ENCODE measurements at places on chromosomes 4 and X.
A peak's percentile ranks its signal among the peaks of the same experiment; 100 is the strongest.

GRCh38 chr4:122665161-122665929 lies 44.5 kb upstream of the IL21 start:
- DNase-seq, result no peak

GRCh38 chr4:25908491-25908901 lies 5.5 kb upstream of the SMIM20 start:
- DNase-seq, result peak; percentile 77

DNA sequence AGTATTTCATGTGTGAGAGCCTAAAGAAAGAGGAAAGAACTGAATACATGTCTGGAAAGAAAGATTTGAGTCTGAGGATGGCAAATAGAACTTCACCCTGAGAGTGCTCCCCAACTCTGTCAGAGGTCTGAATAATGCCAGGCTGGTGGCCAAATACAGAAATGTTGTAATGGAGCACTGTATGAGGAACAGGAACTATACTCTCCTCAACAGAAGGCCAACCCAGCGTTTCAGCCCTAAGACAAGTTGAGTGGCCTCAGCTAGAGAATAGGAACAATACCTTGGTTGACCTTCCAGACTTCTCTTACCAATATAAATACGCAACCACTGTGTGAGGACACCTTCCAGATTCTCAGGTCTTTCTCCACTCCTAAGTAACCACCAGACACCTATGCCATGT lies 94.5 kb upstream of the STIM2 start:
- no peak for DNase-seq

- DNase-seq, result no peak
These were observed 150.2 kb downstream of the VEGFC start for GRCh38 chr4:176642472-176642871.

DNA sequence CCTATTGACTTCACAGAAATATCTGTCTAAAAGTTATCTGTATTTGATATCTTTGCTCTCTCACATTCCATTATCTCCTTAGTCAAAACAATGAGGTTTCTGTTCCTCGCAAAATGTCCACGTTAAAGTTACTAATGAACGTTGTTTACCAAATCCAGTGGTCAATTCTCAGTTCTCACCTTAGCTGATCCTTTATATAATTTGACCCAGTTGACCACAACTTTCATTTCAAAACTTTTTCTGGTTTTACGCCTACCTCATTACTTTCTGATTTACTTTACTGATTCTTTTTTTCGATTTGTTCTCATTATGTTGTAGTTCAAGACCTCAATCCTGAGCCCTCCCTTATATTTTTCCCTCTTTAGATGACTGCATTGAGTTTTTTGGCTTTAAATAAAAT lies 186.6 kb downstream of the IL1RAPL1 start:
- DNase-seq, result no peak

DNA sequence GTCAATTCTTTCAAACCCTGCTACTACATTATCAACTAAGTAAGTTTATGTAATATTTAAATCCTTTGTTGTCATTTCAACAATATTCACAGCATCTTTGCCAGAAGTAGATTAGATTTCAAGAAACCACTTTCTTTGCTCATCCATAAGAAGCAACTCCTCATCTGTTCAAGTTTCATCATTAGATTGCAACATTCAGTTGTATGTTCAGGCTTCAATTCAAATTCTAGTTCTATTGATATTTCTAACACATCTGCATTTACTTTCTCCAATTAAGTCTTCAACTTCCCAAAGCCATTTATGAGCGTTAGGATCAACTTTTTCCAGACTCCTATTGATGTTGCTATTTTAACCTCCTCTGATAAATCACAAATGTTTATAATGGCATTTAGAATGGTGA lies 66.1 kb downstream of the BMP3 start:
- DNase-seq, result no peak

- DNase-seq, result no peak
These were observed 1112.5 kb downstream of the TECRL start for GRCh38 chr4:63296773-63297172.

GRCh38 chr4:114349543-114350175 lies 248.9 kb upstream of the UGT8 start:
- no peak for DNase-seq

GRCh38 chrX:115400960-115401359 lies 111.4 kb downstream of the LUZP4 start:
- no peak for DNase-seq

DNA sequence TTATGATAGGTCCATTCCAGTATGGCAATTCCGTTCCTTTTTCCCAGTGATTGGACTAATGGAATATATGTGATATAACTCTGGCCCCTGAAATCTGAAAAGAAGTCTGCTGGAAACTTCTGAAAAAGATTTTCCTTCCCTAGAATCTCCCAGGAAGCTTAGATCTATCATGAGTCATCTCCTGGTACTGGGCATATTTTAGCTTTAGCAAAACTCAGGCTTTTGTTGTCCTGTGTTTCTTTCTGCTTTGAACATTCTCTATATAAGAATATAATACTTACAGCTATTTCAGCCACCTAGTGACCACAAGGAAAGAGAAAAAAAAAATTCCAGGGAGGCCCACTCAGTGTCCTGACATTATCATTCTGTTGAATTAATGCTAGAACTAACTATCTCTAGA lies 597.2 kb upstream of the GRIA3 start:
- DNase-seq, result no peak

DNA sequence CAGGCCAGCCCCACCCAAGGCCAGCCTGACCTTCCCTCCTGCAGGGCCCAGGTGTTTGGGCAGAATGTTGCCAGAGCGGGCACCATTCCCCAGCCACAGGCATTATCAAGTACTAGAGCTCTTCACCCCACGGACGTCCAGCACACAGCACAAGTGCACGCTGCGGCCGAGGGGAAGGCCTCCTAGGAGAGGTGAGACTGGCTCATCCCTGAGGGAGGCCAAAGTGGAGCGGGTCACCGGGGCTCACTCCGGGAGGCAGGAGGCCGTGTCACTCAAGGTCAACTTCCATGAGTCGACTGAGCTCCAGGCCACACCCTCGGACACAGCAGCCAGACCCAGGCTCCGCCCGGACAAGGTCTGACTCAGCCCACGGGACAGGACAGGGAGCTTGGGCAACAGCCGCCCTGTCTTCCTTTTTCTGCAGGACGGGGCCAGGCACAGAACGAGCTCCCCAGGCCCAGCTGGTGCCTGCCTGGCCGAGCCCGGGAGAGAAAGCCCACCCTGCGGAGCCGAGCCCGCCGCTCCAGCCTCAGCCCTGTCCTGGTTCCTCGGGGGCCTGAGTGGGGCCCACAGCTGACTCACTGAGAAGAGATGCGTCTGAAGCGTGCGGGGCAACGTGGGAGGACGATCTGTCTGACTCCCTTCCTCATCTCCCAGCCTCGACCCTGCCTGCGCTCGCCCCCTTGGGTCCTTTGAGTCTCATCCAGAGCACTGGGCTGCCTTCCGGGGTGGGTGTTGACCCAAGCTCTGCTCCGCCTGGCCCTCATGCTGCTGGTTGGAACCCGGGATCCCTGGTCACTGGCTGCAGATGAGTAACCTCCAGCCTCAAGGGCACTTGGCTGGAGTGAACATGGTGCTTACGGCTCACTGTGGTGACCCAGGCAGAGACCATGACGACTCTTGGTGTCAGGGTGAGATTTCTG lies 1.6 kb downstream of the SLC49A3 start:
- peak; percentile 97 for DNase-seq

DNA sequence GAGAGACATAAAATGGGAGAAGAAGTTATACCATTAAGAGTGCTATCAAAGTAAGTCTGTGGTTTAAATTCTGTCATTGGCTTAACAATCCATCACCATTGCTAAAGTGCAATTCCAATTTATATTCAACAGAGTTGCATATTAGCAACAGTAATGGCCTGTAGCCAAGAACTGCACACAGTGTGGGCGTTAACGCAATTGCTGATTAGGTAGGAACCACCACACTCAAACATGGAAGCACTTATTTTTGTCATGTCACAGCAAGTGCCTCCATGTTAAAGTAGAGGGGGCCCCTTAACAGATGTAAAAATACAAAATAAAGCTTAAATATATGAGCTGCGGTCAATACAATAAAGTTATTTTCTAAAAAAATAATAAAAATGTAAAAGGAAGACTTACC lies 10.8 kb downstream of the LARP7 start:
- no peak for DNase-seq

GRCh38 chrX:133985164-133985966 lies at the start of gene GPC3:
Gene GPC3 (minus strand): TSS chrX:133985594.
- DNase-seq, result peak; percentile 76

GRCh38 chrX:1355131-1356046 lies 18.8 kb downstream of the IL3RA start:
- DNase-seq, result no peak

GRCh38 chr4:82909326-82909725 lies 8.8 kb downstream of the THAP9 start:
- no peak for DNase-seq

DNA sequence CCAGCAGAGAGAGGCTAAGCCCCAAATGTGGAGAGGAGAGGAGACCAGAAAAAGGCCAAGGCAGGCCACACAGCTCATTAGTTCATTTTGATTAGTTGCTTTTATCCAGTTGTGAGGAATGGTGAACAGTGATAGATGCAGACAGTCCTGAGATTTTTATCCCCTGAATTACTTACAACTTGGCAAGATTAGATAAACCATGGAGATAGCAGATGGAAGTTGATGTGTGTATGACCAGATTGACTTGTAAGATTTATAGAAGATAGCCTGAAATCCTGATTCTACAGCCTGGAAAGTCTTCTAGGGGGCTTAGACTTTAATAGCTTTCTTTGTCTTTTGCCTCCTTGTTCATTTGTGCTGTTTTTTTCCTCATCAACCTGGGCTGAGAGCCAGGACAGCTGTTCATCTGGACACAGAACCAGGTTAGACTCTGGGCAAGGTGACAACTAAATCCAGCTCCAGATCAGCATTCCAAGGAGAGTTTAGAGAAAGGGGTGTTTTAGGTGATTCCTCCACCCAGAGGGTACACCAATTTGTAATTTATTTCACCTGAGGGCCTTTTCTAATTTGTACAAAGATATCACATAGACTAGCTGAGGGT lies 215.5 kb downstream of the SPATA18 start:
- DNase-seq, result no peak

DNA sequence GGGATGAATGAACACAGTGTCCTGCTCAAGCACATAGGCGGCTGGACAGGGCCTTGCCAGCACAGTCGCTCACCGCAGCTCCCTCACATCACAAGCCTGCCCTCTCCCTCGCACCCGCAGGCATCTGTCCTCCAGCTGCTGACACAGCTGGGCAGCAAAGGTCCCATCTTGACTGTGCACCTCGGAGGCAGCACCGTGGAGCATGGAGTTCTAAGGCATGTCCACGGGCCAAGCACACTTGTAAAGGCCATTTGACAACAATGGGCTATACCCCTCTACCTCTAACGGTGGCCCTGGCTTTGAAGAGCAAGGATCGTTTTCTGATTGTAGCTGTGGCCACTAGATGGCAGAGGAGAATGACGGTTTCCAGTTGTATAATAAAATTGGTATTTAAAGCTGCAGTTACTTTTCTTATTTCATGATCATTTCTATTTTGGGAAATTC lies 53.8 kb downstream of the APLN start:
- peak; percentile 26 for DNase-seq

DNA sequence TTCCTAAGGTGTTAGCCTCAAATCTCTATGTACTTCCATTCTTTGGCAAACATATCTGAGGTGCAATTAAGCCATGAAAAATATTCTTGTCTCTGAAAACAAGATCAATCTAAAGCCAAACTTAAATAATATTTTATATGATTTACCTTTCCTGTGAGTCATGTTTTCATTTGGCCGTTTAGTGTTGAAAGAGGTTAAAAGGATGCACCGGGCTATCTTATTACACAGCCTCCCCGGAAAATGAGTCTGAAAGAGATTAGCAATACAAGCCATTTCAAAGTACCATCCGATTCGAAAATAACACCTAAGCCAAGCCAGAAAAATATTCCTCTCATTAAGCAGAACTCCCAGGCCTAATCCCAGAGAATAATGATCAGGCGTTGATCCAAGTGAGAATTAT lies 161.5 kb upstream of the EPHA5 start:
- DNase-seq, result no peak

GRCh38 chrX:41121766-41122165 lies 36.5 kb downstream of the USP9X start:
- DNase-seq, result no peak

DNA sequence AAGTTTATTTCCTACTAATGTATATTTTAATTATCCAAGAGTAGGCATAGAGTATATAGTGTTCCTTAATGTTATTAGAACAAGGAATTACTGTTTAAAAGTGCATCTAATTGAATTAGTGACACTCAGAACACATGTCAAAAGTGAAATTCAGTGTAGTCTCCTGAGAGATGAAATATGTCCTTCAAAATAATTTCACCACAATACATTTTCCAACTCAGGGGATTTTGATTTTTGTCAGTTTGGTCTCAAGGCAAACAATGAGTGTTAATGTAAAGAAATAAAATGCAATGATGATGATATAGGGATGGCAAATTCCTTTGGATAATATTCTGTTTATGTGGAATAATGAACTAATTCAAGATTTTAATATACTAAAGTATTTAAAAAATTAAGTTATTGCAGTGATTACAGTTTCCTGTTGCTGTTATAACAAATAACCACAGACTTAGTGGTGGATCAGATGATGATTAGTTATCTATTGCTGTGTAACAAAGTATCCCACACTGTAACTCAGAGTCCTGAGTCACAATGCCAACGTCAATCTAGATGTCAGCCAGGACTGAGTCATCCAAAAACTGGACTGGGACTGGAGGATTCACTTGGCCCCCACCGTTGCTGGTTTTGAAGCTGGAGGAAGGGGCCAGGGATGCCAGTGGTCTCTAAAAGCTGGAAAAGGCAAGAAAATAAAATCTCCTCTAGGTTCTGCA lies 148.0 kb upstream of the SLC7A11 start:
- no peak for DNase-seq

GRCh38 chr4:35965300-35965699 lies 279.0 kb downstream of the ARAP2 start:
- DNase-seq, result no peak

GRCh38 chr4:161252520-161253141 lies 911.2 kb downstream of the FSTL5 start:
- DNase-seq, result peak; percentile 5

GRCh38 chr4:113878668-113879067 lies 100.8 kb downstream of the ARSJ start:
- DNase-seq, result peak; percentile 20

DNA sequence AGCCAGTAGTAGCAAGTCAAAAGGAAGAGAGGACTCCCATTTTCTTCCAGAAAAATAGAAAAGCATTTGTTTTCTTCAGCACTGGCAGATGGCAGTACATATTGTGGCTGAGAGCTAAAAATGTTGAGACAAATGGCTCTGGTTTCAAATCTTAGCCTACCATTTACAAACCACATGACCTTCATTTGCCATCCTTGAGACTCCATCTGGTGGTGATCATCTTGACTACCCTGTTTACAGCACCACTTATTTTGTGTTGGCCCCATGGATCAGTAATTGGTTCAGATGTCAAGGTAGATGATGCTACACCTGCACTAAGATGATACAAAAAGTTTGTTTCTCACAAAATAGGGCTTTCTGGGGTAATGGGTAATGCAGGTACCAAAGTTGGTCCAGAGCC lies 951.8 kb upstream of the IGFBP7 start:
- no peak for DNase-seq

GRCh38 chr4:142155347-142155746 lies 519.0 kb downstream of the IL15 start:
- DNase-seq, result no peak
